HFFc6 (cell line): ENCODE measurements at places on chromosomes 2 and 18. TPM values are rescaled to one million over a fixed set of nuclear protein-coding genes. Genes with fewer than 3 reads are reported as not detected.

Gene LINC00305
- not detected in 2 replicates for total RNA-seq

Gene LCT
- total RNA-seq = not detected in 2 replicates

Gene SH2D6
- total RNA-seq = 0.52 to 0.60 TPM in 2 of 3 replicates, not detected in the other

Gene GPR45
- total RNA-seq = not detected in 3 replicates

Gene PRKAG3
- not detected in 3 replicates for total RNA-seq

Gene ZSCAN30
- 12.1 to 14.8 TPM (median 13.7 TPM) in 3 replicates for total RNA-seq

Gene CHRND
- total RNA-seq = not detected in 3 replicates

Gene ACP1
- total RNA-seq = 80.1 to 93.1 TPM (median 84.9 TPM) in 3 replicates

Gene GATA6
- total RNA-seq = 0.18 to 1.4 TPM (median 0.41 TPM) in 3 replicates

Gene ALK
- total RNA-seq = not detected in 2 replicates

Gene SCYGR2
- total RNA-seq = not detected in 2 replicates

Gene HTR2B
- total RNA-seq = 0.12 to 0.26 TPM in 2 of 3 replicates, not detected in the other

Gene PRSS56
- total RNA-seq = not detected in 3 replicates

Gene LOXHD1
- not detected in 3 replicates for total RNA-seq

Gene HNMT
- 0.36 to 1.9 TPM (median 1.5 TPM) in 3 replicates for total RNA-seq
